Effector memory CD4-positive, alpha-beta T cell (primary cell): ENCODE measurements at places on chromosomes 2 and 18.

DNA sequence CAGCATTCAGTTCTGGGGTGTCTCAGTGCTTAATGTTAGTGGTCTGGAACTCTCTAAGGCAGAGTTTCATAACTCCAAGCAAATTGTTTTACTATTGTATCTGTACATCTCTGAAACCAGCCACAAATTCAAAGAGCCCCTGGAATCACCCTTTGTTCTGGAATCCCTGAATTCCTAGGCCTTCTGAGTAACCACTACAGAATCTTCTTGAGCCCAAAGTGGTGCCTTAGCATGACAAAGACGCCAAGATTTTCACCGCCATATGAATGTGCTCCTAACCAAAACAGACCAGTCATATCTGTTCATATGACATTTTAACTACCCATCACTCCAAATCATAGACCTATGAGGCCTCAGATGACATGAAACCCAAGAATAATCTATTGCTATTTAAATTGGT lies 668.1 kb downstream of the EPHA4 start:
- DNase-seq, result no peak

GRCh38 chr2:211516537-211516936 lies 960.1 kb downstream of the CPS1 start:
- DNase-seq, result no peak

GRCh38 chr2:182904844-182905243 lies 38.4 kb upstream of the FRZB start:
- no peak for DNase-seq

- no peak for DNase-seq
Observed at GRCh38 chr2:65380255-65380654, 52.1 kb downstream of the SPRED2 start.

DNA sequence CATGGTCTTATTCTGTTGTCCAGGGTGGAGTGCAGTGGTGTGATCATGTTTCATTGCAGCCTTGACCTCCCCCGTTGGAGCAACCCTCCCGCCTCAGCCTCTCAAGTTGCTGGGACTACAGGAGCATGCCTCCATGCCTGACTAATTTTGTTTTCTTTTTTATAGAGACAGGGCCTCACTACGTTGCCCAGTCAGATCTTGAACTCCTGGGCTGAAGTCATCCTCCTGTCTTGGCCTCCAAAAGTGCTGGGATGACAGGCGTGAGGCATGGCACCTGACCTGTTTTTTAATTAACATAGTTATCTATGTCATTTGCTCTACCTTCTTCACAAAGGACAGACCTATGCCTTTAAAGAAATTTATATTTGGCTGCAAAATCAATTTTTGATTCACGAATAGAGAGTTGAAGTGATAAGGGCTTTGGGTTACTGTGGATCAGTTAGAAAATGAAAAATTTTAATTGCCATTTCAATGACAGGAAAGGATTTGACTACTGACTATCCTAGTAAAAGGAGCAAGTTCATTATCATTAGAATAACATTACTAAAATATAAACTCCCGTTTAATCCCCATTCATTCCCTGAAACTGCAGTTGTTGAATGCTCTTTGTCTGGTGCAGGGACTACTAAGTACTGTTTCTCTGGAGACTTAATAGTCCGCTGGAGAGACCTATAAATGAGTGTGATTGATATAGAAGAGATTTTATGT lies 3.7 kb downstream of the RNF138 start:
- no peak for DNase-seq

- no peak for DNase-seq
Observed at GRCh38 chr2:130726614-130727180, 2.2 kb upstream of the GPR148 start.

DNA sequence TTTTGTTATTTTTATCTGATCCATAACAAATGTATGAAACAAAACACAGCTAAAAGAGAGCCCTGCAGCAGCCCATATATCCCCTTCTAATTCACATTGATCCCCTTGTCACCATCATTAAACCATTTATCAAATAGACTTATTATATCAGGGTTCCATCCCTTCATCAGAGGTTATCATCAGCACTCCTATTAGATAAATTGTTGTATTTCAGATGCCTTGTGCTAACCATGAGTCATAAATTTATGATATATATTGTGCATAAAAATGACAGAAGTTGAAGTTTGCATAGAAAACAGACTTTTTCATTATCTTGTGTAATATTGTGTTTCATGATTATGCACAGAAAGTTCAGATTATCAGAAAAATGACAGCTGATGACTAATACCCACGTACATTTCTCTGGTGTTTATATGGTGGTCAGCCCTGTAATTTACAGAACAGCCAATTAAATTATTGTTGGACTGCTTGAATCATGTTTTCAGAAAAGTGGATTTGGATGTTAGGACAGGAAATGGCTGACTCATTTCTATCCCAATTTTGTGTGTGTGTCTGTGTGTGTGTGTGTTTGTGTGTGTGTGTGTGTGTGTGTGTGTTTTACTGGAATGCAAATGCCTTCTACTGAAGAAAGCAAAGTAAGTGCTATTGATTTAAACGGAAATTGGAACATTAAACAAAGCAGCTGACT lies 80.9 kb downstream of the PPP1R1C start:
- DNase-seq, result no peak

DNA sequence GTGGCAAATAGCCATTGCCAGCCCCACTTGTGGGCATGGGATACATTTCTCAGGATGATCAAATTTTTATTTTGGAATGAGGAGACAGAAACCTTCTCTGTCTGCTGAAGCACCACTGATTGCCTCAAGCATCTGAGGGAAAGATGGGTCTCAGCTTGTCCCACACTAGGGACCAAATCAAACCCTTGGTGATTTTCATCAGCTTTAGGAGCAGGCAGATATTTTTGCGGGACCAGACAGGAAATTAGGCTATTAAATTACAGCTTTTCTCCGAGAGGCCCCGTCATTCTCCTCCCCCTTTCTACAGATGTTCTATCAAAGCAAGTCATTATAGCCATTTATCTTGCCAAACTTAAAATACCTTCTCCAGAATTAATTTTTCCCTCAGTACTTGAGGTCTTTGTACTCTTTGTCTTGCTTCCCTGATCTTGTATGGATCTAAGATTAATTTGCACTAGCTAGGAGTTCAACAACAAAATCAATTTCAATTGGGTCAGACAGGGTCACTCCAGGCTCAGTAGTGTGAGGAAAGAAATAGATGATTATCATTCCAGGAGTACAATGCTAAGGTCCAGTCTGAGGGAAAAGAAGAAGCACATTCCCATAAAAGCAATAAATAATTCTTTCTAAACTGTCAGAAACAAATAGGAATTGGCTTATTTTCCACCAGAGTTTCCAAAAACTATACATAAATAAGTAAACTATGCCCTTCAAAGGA lies 818.1 kb upstream of the SOX11 start:
- no peak for DNase-seq

DNA sequence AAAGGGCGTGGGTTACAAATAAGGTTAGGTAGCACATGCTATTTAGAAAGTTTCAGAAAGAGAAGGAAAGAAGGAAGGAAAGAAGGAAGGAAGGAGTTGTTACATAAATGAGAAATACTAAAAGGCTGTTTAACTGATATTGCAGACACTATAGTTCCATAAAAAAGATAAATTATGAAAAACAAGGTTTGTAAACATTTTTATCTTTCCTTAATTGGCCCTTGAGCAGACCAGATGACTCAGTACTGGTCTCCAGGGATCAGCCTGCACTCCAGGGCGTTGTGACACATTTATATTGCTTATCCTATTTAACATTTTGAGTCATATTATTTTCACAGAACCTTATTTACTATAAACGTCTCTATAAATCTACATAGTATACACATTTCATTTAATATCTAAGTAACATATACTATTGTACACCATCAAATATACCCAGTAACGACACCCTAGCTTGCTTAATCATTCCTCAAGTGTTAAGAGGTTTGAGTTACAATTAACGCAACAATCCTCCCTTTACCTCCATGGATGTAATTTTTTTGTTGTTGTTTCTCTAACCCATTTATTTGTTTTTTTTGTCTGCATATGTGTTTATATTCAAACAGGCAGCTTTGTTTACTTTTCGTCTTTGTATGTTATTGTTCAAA lies 2.8 kb upstream of the RAB31 start:
- DNase-seq, result no peak

GRCh38 chr2:65658881-65659280 lies 226.5 kb upstream of the SPRED2 start:
- DNase-seq, result no peak

DNA sequence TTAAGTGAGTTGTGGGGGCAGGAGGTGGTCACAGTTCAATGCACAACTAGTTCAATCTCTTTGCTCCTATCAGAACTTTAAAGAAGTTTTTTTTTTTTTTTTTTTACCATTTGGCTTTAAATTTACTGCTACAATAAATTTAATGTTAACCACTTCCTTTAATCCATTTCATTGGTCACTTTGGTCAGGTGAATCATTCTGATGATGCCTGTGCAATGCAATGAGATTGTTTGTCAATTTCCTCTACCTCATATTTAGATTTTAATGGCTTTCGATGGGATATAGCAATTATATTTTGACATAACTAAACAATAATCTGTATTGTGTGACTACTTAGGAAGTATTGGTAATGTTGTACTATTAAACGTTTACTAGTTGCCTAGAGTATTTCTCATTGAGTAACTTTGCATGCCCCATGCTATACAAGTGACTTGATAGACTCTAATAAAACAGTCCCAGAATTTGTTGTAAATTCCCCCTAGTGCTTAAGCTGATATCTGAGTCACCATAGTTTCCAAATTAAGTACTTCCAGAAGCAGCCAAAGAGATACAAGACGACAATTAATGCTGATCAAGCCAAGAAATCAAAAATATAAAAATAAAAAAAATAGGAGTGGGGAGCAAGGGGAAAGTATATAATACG lies 52.9 kb upstream of the SERPINB2 start:
- no peak for DNase-seq

DNA sequence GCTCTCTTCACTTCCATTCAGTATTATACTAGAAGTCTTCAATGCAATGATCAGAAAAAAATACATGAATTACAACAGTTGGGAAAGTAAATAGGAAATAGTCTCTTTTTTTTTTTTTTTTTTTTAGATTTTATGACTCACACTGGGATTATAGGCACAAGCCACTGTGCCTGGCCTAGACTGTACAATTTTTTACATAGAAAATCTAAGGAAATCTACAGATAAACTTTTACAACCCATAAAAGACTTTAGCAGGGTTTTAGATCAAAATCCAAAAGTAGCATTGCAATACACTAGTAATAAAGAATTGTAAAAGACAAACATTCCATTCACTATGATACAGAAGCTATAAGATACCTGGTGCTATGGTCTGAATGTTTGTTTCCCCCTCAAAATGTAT lies 39.0 kb downstream of the CFAP221 start:
- no peak for DNase-seq

GRCh38 chr2:86158286-86158685 lies 37.0 kb downstream of the IMMT start:
- DNase-seq, result no peak

- DNase-seq, result no peak
Observed at GRCh38 chr2:235238537-235238936, 255.3 kb upstream of the AGAP1 start.

DNA sequence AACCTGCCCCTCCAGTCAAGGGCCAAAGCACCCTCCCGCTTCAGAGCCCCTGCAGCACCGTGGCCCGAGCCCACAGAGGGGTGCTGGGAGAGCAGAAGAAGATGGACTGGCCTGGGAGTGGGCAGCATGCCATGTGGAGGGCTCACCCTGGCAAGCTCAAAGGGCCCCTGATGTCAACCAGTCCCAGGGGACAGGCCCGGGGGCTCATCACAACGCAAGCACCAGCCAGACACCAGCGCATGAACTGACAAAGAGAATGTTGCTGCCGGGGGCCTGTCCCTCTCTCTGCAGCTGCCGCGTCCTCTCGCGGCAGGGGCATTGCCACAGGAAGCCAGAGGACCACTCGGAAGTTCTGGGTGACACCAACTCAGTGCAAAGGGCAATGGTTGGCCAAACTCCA lies 30.3 kb upstream of the BIN1 start:
- no peak for DNase-seq

DNA sequence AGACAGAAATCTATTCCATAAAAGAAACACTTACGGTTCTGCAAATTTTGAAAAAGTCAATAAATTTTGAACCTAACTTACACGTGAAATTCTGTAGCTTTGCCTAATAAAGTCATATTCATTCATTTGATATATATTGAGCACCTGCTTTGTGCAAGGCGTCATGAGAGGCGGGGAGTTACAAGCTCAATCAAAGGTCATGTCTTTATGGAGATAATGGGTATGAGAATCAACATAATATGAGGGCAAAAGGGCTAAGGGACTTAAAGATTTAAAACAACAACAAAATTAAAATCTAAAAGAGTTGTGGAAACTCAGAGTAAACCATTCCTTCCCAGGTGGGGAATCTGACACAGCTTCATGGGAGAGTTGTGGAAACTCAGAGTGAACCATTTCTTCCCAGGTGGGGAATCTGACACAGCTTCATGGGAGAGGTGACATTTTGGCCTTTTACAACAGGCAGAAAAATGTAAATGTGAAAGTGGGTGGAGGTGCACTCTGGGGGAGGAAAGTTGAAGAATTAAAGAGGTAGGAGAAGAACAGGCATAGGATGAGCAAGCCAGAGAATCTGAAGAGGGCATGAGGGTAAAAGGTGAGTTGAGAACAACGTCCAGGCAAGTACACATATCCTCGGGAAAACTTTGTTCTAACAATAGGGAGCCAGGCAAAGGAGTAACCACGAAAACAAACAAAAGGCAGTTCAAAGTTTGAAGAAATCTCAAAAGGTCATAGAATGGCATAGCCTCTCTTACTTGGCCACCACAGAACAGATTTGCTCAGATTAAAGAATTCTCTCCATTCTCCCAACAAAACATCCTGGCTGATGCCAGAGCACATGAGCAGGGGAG lies 49.5 kb upstream of the CD226 start:
- no peak for DNase-seq

DNA sequence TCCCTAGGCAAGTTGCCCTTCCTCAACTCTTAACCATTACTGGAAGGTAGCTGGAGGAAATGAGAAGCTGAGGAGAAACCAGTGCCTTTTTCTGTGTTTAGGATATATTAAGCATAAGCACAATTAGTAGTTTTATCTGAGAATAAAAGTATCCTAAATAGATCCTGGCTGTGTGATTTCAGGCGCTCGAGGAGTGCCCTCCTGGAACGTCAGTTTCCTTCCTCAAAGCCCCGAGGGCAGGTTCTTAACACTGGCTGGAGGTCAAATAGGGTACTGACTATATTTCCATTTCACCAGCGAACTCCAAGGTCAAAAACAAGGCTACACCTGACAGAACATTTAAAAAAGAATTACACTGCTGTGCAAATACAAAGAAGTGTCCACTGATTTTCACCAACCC lies 1.5 kb upstream of the STON1 start:
- no peak for DNase-seq

- DNase-seq, result no peak
Observed at GRCh38 chr2:46393865-46394264, 85.5 kb upstream of the TMEM247 start.

- no peak for DNase-seq
Observed at GRCh38 chr2:197311421-197312033, 947 bp upstream of the ANKRD44 start.

DNA sequence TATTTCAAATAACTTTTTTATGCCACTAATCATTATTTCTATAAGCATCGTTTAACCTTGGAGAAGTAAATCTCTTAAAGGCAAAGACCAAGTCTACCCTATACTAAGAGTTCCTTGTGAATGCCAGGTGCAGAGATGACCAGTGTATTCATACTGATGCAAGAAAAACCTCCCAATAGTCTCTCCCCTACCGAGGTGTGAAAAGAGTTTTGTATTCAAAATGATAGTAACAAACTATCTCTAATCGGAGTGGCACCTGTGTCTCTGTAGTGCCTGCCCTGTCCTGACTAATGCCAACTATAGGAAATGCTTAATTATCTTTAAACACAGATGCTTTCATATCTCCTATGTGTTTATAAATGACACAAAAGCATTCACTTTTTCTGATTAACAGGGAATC lies 798.5 kb downstream of the TRIB2 start:
- no peak for DNase-seq

GRCh38 chr2:43559391-43560230 lies 36.2 kb downstream of the THADA start:
- no peak for DNase-seq
